Activated T-helper 1 cell treated with anti-CD3 and anti-CD28 coated beads, Interleukin-12 subunit alpha, Interleukin-12 subunit beta, Interleukin-2, Interleukin-4 antibody, amounts not matched to agents 30 ng/mL and 10 ng/mL and 1 ng/mL, durations not matched to agents 14 hours and 24 hours and 36 hours (primary cell): ENCODE measurements at places on chromosomes 2 and 18.
A peak's percentile ranks its signal among the peaks of the same experiment; 100 is the strongest.

- H3K4me3 ChIP-seq = no peak overlapping the region
- H3K36me3 ChIP-seq = no peaks in the 10 kb centered on the region
- no peak overlapping the region for H3K27ac ChIP-seq
- peaks cover 24% of the 10 kb centered on the region for H3K4me1 ChIP-seq
These were observed 66.7 kb upstream of the DNAJC10 start for GRCh38 chr2:182649316-182649715.

DNA sequence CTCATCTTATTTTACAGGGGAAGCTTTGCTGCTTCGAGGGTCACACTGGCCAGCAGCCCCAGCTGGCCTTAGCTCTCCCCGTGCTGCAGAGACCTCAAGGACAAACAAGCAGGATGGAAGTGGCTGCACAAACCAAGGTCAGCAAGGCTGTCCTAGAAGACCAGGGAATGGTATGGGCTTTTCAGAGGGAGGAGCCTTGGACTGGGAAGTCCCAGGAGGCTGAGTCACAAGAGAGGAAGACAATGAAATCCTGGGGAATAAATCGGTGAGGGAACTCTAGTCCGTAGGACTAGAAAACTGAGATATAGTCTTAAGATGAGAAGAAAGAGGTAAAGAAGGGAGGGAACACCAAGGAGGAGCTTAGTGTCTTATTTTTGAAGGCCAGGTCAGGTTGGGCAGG, 15.7 kb downstream of the CREG2 start:
- no peak overlapping the region for H3K4me3 ChIP-seq
- H3K27ac ChIP-seq = no peak overlapping the region
- peaks cover 7% of the 10 kb centered on the region for H3K36me3 ChIP-seq
- H3K27me3 ChIP-seq = peaks cover 6% of the 10 kb centered on the region

- H3K4me1 ChIP-seq = no peaks in the 10 kb centered on the region
- no peaks in the 10 kb centered on the region for H3K27me3 ChIP-seq
- no peak overlapping the region for H3K27ac ChIP-seq
- DNase-seq = no peak
- no peaks in the 10 kb centered on the region for H3K36me3 ChIP-seq
These were observed 141.1 kb downstream of the CELF4 start for GRCh38 chr18:37424507-37424906.

- no peak overlapping the region for H3K4me3 ChIP-seq
- no peaks in the 10 kb centered on the region for H3K36me3 ChIP-seq
- H3K4me1 ChIP-seq = no peaks in the 10 kb centered on the region
- no peak overlapping the region for H3K27ac ChIP-seq
- H3K27me3 ChIP-seq = no peaks in the 10 kb centered on the region
These were observed 285.3 kb downstream of the RAD51AP2 start for GRCh38 chr2:17232776-17233556.

DNA sequence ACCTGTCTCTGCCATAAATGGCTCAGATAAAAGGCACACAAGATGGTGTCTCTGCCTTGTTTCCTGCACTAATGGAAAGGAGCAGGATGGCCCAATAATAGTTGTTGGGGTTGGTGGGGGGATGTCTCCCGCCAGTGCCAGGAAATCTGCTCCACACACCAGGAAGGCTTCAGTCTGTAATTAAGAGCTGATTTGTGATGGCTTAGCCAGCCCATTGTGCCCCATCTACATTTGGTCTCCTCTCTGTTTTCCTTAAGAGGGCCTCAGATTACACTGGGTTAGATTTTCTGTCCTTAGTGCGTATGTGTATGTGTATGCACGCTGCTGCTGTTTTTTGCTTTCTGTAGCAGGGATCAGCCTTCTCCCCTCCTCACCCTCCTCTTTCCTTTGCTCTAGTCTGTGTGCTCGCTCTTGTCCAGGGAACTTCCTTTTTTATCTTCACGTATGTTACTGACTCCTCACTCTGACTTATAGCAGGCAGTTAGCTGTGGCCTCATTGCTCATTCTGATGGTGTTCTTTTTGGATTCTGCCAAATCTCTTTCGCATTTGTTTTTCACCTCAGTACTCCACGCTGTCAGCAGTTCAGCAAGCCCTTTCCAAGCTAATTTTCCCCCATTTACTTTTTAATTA, 33.4 kb upstream of the MGAT5 start:
- no peaks in the 10 kb centered on the region for H3K36me3 ChIP-seq
- H3K4me3 ChIP-seq = no peak overlapping the region
- DNase-seq = no peak
- peaks cover 9% of the 10 kb centered on the region for H3K27me3 ChIP-seq

GRCh38 chr2:106205488-106205887, 11.4 kb upstream of the UXS1 start:
- H3K4me3 ChIP-seq = no peak overlapping the region
- H3K27ac ChIP-seq = no peak overlapping the region
- peaks cover 20% of the 10 kb centered on the region for H3K27me3 ChIP-seq
- no peaks in the 10 kb centered on the region for H3K4me1 ChIP-seq
- no peaks in the 10 kb centered on the region for H3K36me3 ChIP-seq

GRCh38 chr2:467892-468647, 180.2 kb upstream of the ALKAL2 start:
- H3K4me1 ChIP-seq = no peaks in the 10 kb centered on the region
- H3K27ac ChIP-seq = no peak overlapping the region
- H3K27me3 ChIP-seq = peaks cover 42% of the 10 kb centered on the region
- no peak overlapping the region for H3K4me3 ChIP-seq

DNA sequence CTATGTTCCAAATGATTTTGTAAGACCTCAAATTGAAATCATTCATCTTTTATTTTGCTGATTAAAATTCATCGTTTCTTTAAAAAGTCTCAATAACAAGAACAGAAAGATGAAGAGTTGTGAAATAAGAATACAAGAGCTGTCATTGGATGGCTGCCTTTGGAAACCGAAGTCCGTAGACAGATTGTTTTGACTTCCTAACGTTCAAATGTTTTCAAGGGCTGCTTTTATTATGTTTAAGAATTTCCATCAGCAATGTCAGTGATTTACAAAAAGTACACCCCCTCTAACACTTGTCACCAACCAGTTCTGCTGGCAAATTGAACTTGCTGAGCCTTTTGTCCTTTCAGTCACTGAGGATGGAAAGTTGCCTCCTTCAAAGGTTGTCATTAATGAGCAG, 89.6 kb downstream of the KCNE4 start:
- H3K4me1 ChIP-seq = no peaks in the 10 kb centered on the region
- no peak overlapping the region for H3K27ac ChIP-seq
- no peaks in the 10 kb centered on the region for H3K27me3 ChIP-seq

DNA sequence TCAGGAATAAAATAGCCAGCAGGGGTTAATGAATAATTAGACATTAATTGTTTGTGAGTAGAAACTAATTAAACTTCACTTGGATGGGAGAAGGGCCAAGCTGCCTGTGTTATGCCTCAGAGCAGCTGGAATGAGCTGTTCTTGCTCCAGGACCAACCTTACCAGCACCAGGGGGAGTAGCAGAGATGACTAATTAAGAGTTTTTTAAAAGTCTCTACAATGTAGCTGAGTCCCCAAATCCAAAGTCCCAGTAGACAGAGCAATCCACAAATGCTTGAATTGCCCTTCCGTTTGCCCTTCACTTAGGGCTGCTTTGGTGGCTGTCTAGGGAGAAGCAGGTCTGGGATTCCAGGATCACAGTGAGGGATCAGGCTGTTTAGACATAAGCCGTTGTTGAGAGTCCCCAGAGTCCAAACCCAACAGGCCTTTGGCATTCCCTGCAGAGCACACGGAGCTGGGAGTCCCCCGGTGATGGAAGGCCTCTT, 59.4 kb downstream of the RHOB start:
- peaks cover 9% of the 10 kb centered on the region for H3K4me1 ChIP-seq
- H3K27me3 ChIP-seq = peaks cover 3% of the 10 kb centered on the region
- H3K4me3 ChIP-seq = no peak overlapping the region
- H3K27ac ChIP-seq = no peak overlapping the region
- no peak for DNase-seq

DNA sequence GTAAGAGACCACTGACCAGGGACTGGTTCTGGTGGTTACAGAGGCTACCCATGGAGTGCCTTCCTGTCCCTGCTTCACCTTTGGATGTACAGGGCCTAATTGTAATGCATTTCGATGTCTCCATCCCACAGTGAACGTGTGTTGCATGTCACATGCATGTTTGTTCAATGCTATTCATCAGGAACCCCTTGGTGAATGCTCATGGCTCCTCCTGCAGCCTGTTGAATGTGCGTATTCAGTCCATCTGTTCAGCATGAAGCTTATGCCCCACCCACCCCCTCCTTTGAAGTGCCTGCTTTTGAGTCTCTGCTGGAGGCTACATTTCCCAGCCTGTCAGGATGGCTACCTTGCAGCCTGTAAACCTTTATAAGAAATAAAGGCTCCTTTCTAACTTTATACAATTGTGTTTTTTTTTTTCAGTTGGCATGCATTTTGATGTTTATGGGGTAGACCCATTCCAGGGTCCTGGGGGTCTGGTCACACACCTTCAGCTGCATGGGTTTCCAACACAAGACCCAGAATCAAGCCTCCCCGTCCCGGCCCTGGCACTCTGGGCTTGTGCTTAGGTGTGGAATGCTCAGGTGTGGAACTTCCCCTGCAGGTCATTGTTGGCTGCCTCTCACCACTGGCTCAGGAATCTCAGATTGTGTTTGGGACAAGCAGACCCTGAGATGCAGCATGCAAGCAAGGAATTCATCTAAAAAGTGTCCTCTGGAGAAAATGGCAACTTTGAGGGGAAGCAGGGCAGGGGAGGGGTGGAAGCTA, 238.8 kb upstream of the HDAC4 start:
- no peaks in the 10 kb centered on the region for H3K27me3 ChIP-seq
- no peak overlapping the region for H3K27ac ChIP-seq
- no peak for DNase-seq
- no peak overlapping the region for H3K4me3 ChIP-seq

DNA sequence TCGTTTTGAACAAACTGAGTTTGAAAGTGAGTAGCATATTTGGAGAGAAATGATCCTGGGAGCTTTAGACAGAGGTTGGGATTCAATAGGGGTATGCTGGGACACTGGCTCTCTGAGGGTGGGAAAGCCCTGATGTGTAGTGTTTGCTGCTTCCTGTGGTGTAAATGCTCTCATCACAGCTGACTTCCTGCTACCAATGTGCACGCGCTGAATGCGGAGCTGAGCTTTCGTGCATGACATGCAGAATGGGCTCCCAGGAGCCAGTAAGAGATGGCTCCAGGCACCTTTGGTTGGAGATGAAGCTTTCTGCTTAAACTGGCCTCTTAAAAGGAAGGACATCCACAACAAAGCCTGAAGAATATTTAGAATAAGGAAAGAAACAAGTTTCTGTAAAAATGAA, 224.1 kb upstream of the CCDC150 start:
- peaks cover 4% of the 10 kb centered on the region for H3K27me3 ChIP-seq
- peak overlapping the region; percentile 32 for H3K4me3 ChIP-seq
- H3K4me1 ChIP-seq = peaks cover 8% of the 10 kb centered on the region

- H3K27me3 ChIP-seq = no peaks in the 10 kb centered on the region
- no peak overlapping the region for H3K4me3 ChIP-seq
- H3K36me3 ChIP-seq = no peaks in the 10 kb centered on the region
- no peak overlapping the region for H3K27ac ChIP-seq
- peaks cover under 1% of the 10 kb centered on the region for H3K4me1 ChIP-seq
These were observed 24.4 kb downstream of the EHD3 start for GRCh38 chr2:31258351-31258750.

DNA sequence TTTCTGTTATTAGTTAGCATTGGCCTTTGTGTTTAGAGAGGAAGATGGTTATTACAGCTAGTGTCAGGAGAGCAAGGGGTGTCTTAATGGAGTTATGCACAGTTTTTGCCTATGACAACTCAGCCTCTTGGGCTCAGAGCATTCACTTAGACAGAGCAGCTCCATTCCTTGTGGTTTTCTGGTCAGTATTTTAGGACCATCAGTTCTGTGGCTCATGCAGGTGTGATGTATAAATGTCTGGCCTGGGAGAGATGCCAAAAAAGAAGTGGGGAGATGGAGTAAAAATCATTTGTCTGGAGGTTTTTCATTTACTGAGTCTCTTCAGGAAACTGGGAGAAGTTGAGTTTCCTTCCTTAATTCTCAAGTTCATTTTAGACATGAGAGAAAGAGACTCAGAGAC, 79.7 kb downstream of the PRKCE start:
- H3K27ac ChIP-seq = no peak overlapping the region
- peaks cover 6% of the 10 kb centered on the region for H3K27me3 ChIP-seq
- DNase-seq = no peak
- no peaks in the 10 kb centered on the region for H3K4me1 ChIP-seq
- H3K36me3 ChIP-seq = no peaks in the 10 kb centered on the region

DNA sequence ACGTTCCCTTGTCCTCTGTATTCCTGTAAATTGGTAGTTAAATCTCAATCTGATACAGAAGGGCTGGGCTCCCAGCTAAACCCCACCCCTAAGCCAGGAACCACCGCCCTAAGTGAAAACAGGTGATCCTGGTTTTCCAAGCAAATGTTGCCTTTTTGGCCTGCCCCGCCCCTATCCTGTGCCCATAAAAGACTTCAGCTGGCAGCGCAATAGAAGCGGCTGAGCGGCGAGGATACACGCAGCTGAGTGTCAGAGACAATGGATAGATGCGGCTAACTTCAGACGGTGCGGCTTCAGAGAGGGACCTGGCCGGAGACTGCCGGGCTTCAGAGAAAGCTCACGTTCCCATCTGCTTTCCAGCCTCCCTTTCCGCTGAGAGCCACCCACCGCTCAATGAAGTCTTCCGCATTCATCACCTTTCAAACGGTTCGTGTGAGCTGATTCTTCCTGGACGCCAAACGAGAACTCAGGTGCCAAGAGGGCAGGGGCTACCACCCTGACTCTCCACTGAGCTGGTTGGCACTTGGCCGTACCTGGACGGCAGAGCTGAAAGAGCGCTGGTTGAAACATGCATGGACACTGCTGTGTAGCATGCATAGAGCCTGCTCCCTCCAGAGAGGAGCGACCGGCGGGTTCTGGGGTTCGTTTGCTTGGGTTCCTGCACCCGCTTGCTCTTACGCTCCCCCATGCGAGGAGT, 49.5 kb upstream of the POLE4 start:
- H3K4me1 ChIP-seq = peaks cover 9% of the 10 kb centered on the region
- no peaks in the 10 kb centered on the region for H3K36me3 ChIP-seq
- DNase-seq = no peak

DNA sequence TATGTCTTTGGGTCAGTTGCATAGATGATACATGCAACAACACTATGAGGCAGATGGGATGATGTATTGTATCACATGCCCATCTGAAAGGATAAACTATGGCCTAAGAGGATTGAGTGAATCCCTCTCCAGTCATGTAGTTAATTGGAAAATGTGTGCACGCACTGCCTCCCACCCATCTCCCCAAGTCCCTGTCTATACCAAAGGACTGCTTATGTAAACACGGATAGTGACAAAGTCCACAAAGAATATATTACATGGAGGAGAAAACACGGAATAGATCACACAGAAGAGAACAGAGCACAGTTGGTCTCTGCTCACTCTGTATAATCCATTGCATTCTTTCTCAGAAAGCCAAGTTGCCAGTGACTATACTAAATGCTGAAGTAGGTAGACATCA, 82.4 kb downstream of the NCKAP5 start:
- no peaks in the 10 kb centered on the region for H3K4me1 ChIP-seq
- no peak overlapping the region for H3K27ac ChIP-seq
- H3K27me3 ChIP-seq = no peaks in the 10 kb centered on the region
- no peak for DNase-seq
- no peak overlapping the region for H3K4me3 ChIP-seq

GRCh38 chr18:7066965-7067555, 50.5 kb downstream of the LAMA1 start:
- no peaks in the 10 kb centered on the region for H3K36me3 ChIP-seq
- DNase-seq = no peak
- no peak overlapping the region for H3K4me3 ChIP-seq
- H3K27me3 ChIP-seq = no peaks in the 10 kb centered on the region
